Stimulated activated CD4-positive, alpha-beta T cell treated with anti-CD3 and anti-CD28 coated beads, Interleukin-12 subunit alpha, Interleukin-12 subunit beta, amount 100 ng/mL, for 24 hours (primary cell): ENCODE measurements at places on chromosomes 4 and X.

DNA sequence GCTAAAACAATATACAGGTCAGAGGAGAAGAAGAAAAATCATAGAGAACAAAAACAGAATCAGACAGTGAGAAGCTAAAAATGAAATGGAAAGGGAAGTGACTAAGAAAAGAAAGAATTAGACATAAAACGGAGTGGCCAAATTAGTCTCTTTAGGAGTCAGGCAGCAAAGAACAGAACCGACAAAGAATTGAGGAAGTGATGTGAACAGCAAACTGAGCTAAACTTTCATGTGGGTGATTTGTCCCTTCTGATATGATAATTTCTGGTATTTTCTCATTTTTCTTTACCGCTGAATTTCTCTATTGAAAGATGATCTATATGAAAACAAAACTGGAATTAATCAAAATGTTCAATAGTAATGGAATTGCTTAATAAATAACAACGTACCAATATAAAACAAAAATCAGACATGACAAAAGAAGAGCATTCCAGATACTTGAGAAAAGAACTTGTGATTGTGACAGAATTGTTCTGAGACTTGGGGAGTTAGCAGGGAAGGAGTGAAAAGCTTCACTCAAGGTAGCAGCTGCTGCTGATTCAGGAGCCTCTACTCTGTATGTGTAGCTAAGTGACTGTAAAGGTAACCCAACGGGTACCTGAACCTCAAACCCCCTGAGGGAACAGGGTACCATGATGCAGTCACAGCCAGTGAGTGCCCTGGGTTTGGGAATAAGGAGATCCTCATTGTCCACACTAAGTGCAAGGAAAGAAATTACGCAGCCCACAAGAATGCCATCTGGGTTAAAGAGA lies 8.8 kb downstream of the TAPT1 start:
- DNase-seq = no peak

- DNase-seq = no peak
Observed at GRCh38 chrX:34559325-34559724, 97.8 kb downstream of the TMEM47 start.

DNA sequence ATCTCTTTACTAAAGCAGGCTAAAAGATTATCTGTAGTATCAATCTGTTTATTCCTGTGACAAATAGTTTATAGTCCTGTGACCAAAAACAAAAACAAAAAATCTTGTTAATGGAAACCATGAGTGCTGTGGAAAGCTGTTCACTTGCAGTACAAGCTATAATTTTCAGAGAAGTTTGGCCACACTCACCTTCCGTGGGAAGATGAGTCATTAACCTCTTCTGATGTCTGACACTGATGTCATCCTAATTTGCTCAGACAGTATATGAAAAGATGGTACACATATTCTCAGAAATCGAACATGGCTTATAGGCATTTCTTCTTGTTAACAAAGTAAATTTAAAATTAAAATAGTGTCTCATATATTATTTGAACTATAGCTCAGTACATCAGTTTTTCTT lies 19.9 kb upstream of the ENPP6 start:
- DNase-seq = no peak

GRCh38 chr4:65983061-65983460 lies 312.8 kb upstream of the EPHA5 start:
- DNase-seq = no peak

- no peak for DNase-seq
Observed at GRCh38 chr4:177047851-177048174, 255.1 kb upstream of the VEGFC start.

- DNase-seq = no peak
Observed at GRCh38 chrX:153755136-153755535, 8.9 kb upstream of the PLXNB3 start.

DNA sequence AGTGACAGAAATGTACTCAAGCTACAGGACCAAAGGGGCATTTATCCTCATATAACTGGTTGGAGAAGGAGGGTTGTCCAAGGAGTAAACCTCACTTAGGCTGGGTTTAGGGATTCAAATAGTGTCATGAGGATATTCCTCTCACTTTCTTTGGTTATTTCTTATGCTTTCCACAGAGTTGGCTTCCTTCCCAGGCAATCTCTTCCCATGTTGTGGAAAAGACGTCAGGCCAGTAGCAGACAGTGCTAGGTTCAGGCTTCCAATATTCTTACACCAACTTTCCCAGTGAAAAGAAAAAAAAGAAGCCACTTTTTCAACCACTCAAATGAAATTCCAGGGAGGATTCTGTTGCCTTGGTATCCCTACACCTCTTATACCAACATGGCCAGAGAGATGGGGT lies 653.0 kb downstream of the C4orf33 start:
- no peak for DNase-seq

DNA sequence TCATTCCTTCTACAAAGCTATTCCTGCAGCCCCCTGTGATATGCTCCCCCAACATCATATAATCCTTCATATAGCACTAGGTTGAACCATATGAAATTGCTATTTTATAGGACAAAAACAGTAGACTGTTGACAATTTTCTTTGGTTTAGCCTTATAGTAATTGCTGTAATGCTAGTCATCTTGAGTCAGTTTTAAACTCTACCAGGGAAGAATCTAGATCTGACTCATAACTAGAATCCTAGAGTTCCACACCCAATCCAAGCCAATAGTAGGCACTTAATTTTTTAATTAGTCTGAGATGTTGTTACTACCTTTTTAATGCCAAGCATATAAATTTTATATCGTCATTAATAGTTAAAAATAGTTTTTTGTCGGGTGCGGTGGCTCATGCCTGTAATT lies 136.8 kb downstream of the CHRNA9 start:
- no peak for DNase-seq

GRCh38 chr4:14069886-14070285 lies 442.4 kb upstream of the BOD1L1 start:
- DNase-seq = no peak

GRCh38 chr4:1748465-1748995 lies 27.2 kb downstream of the TACC3 start:
- DNase-seq = peak; percentile 83

- no peak for DNase-seq
Observed at GRCh38 chr4:79175716-79176115, 150.1 kb downstream of the NAA11 start.

DNA sequence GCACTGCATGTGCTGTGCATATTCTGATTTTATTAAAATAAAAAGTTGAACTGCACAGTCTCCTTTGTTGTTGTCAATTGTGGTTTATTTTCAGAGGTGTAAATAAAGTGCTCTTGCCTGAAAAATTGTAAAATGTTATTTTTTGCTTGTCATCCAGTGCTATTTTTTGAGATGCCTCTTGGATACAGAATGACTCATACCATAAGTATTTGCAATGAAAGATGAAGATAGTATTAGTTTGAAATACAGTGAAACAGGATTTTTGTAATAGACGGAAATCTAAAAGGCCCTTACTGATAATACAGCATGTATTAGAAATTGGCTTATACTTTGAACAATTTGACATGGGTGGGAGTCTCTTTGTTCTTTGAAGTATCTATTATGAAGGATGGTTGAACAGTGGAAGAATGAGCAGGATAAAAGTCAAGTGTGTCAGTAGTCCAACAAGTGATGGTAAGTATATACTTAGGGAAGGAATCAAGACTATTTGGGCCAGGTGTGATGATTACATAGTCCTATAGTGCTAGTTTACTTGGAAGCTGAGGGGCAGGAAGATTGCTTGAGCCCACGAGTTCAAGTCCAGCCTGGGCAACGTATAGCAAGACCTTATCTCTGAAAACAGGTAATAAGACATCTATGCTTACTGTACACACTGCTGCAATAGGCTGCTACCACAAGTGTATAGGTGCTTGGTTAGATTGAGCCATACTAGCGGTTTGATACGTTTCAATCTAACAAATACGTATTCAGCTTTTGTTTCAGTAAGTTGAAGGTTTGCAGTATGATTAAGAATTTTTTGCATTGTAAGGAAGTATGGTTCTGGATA lies 16.4 kb downstream of the DDX3X start:
- no peak for DNase-seq

GRCh38 chr4:138981930-138982390 lies 33.6 kb upstream of the NOCT start:
- DNase-seq = no peak

DNA sequence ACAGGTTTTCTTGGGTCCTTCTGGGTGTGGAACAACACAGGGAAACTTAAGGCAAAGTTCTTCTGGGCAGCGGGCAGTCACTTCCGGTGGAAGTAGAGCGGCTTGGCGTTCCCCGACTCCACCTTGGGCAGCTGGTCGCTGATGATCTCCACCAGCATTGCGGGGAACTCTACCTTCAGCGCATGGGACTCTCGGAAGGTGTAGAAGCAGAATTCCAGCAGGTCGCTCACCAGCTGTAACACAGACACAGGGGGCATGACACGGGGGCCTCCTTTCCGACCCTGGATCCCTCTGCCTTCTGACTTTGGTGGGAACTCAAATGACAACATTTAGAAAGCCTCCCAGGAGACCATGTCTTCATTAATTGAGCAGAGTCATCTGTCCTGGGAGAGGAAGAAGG lies 349.4 kb downstream of the ARHGAP10 start:
- DNase-seq = no peak

DNA sequence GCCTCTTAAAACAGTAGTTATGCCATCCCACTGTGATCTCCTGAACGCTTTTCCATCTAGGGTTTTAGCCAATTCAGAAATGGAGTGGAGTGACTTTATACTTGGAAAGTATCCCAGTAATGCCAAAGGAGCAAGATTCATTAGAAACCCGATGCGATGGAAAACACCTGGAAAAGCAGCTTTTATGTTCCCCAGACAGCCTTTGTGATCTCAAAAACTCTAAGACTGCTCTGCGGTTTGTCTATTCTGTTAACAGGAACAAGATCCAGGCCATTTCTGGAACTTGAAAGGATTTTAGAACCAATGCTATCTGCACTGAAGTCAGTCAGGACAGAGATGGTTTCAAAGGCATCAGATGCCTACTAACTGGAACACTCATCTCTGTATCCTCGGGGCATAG lies 145.1 kb downstream of the APBB2 start:
- no peak for DNase-seq

DNA sequence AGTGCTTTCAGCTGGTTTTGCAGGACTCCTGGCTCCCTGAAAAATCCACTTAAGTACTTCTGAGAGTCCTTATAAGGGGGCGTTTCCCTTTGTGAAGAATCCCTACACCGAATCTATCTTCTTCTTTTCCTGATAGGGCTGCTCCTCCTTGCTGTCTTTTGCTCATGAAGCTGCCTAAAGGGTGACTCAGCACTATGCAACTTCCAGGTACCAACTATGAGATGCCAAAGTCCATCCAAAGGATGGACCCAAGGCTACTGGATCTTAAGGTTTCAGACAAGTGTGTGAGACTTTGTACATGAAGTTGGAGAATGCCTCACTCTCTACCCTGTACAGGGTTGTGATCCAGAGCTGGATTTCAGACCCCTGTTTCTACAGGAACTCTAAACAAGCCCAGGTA lies 485.0 kb upstream of the FAT1 start:
- DNase-seq = no peak

GRCh38 chr4:109127866-109128265 lies 174.6 kb downstream of the COL25A1 start:
- DNase-seq = no peak

GRCh38 chrX:55710701-55711100 lies 6.8 kb upstream of the RRAGB start:
- no peak for DNase-seq

GRCh38 chrX:152528193-152528592 lies 77.1 kb upstream of the GABRA3 start:
- no peak for DNase-seq

- DNase-seq = no peak
Observed at GRCh38 chr4:7531640-7531994, 96.9 kb upstream of the PSAPL1 start.

DNA sequence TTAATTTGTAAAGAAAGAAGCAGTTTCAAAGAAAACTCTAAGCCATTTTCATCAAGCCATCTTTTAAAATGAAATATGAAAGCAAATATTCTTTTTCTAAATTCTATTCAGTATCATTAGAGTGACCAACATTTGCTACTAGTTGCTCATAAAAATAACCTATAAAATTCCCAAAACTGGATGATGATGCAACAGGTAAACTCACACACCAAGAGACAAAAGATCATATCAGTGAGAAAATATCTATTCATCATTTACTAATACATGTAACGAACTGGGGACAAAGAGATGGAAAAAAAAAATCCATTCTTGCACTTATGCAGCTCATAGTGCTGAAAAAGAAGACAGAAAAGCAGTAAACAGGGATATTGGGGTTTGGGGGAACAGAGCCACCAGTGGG lies 48.1 kb downstream of the PDGFC start:
- no peak for DNase-seq

GRCh38 chr4:145352438-145353145 lies 129.1 kb upstream of the SMAD1 start:
- no peak for DNase-seq

GRCh38 chr4:155742310-155743015 lies 16.4 kb upstream of the GUCY1B1 start:
- no peak for DNase-seq

GRCh38 chr4:155703486-155704247 lies 37.0 kb downstream of the GUCY1A1 start:
- no peak for DNase-seq

GRCh38 chr4:150579551-150580234 lies 2.3 kb upstream of the MAB21L2 start:
- no peak for DNase-seq

- no peak for DNase-seq
Observed at GRCh38 chrX:118726396-118726795, 1.0 kb upstream of the IL13RA1 start.

DNA sequence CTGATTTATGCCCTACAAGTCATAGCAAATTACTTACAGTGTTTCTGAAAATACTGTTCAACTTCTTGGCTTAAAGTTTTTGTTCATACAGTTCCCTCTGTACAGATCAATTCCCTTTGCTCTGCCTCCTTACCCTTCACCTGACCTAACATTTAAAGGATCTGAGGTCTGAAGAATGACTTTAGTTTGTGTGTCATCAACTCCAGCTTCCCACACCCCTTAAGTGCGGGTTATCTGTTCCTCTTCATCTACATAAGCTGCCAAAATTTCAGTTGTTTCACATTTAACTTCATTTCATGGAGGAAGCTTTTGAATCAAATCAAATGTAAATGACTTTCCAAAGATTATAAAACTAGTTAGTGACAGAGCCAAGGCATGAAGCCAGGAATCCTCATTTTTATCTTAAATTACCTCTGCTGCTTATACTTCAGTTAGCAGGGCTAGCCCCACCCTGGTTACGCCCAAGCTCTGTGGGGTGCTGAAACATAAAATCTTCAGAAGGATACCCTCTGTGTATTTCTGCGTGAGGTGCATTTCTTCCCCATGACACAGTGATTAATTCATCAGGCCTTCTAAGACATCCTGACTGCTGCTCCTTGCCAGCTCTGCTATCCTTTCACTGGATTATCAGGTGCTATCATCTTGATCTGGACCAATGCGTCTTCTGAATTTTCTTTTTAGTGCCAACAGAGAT lies 16.5 kb downstream of the CXCL1 start:
- DNase-seq = no peak
